Spinal cord (tissue), 10 donors: ENCODE measurements at places on chromosomes 3 and 15. TPM values are rescaled to one million over a fixed set of nuclear protein-coding genes. Genes with fewer than 3 reads are reported as not detected.

DNA sequence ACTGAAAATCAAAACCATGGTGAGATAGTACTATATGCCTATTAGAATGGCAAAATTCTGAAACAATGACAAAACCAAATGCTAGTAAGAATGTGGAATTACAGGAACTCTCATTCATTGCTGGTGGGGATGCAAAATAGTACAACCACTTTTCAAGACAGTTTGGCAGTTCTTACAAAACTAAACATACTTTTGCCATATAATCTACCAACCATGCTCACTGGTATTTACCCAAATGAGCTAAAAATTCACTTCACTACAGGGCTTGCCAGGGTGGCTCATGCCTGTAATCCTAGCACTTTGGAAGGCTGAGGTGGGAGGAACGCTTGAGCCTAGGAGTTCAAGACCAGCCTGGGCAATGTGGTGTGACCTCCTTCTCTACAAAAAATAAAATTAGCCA is 40.0 kb downstream of the MYO9A start:
- DNase-seq: no peak

Gene COL8A1
- 23.5 TPM for polyA plus RNA-seq

DNA sequence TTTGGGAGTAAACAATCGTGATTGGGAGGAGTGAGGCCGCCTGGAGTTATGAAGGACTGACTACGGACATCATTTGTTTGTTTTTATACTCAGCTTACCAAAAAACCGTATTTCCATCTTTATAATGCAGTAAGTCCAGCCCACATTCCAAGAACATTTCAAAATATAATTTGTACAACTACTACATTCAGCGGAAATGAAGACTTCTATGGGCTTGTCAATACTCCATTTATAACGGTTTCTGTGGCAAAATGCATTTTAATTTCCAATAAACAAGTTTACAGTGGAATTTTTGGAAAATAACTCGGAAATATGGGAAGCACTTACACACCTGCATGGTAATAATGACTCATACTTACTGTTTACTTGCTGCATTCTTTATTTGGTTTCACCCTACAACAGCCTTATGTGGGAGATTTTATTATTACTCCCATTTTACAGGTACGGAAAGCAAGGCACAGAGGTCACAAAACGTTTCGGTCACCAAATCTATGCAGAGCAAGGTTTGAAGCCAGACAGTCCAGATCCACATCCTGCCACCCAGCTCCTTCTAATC is 62.3 kb downstream of the LDHAL6B start:
- no peak for DNase-seq

DNA sequence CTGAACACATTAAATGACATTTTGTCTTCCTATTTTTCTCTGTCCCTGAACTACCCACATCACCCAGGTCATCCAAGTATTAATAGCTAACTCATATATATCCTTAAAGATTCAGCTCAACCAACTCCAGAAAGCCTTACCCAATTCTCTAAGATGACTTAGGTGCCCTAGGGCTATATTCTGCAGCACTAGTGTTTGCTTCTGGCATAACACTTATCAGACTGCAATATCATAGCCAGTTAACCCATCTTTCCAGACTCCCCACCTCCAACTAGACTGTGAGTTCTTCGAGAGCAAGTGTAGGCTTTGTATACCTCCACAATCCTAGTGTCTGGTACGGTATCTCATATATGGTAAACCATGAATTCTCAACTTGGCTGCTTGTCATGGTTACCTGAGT is 50.7 kb downstream of the SST start:
- DNase-seq: no peak

Gene SLC4A7
- 11.3 TPM for polyA plus RNA-seq
